Progenitor cell of endocrine pancreas (in vitro differentiated cells): ENCODE measurements at places on chromosomes 1 and 21. TPM values are rescaled to one million over a fixed set of nuclear protein-coding genes. Genes with fewer than 3 reads are reported as not detected.

MEF2D gene
- 20.2 and 26.6 TPM in 2 replicates for total RNA-seq

CFAP74 gene
- 0.36 and 0.93 TPM in 2 replicates for total RNA-seq

PLK3 gene
- 11.8 and 13.3 TPM in 2 replicates for total RNA-seq

LCE2A gene
- total RNA-seq: not detected in 2 replicates

TYW3 gene
- total RNA-seq: 9.1 and 10.3 TPM in 2 replicates

NCF2 gene
- total RNA-seq: 0.67 and 1.7 TPM in 2 replicates

SYDE2 gene
- 24.2 and 24.6 TPM in 2 replicates for total RNA-seq

ZNF124 gene
- total RNA-seq: 233 and 273 TPM in 2 replicates

C1orf94 gene
- total RNA-seq: not detected in 2 replicates
